ENCODE measurements at places on chromosomes 13 and 19.

DNA sequence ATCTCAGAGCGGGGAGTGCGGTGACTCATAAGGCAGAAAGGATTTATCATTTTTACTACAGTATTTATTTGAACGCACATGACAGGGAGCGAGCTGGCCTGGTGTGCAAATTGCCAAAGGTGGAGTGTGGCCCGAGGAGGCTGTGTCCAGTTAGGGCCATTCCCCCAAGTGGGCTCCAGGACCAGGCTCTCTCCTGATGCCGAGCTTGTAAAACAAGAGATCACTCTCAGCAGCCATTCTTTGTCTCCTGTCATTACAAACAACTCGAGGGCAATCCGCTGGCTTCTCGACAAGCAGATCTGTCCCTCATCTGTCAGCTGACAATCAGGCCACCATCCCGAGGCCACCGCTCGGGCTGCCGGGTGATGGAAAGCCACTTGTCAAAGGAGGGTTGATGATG lies 418.9 kb downstream of the ZNF536 start:
- no peak for DNase-seq

- DNase-seq, result no peak
Observed at GRCh38 chr19:46985542-46986415, 33.9 kb upstream of the NPAS1 start.

DNA sequence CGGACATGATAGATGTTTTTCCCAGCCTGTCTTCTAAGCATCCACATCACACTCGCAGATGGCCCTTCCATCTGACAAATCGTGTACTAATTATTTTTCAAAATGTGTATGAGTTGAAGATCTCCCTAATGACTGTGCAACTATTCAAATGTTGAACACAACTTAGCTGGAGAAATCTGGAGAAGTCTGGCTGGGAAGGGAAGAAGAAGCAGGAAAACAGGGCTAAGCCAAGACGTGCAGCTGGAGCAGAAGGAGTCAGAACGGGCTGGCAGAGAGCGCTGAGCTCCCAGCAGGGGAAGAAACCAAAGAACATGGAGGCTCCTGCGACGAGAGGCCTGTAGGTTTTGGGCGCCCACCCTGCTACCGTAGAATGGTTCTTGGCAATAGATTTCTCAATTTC lies 13.2 kb upstream of the LATS2 start:
- DNase-seq, result no peak

- DNase-seq, result no peak
Observed at GRCh38 chr19:53621885-53622740, 9.7 kb upstream of the DPRX start.

GRCh38 chr19:4916292-4917082 lies 7.2 kb downstream of the UHRF1 start:
- DNase-seq, result no peak

GRCh38 chr13:36712770-36713169 lies 39.0 kb downstream of the SERTM1 start:
- no peak for DNase-seq

DNA sequence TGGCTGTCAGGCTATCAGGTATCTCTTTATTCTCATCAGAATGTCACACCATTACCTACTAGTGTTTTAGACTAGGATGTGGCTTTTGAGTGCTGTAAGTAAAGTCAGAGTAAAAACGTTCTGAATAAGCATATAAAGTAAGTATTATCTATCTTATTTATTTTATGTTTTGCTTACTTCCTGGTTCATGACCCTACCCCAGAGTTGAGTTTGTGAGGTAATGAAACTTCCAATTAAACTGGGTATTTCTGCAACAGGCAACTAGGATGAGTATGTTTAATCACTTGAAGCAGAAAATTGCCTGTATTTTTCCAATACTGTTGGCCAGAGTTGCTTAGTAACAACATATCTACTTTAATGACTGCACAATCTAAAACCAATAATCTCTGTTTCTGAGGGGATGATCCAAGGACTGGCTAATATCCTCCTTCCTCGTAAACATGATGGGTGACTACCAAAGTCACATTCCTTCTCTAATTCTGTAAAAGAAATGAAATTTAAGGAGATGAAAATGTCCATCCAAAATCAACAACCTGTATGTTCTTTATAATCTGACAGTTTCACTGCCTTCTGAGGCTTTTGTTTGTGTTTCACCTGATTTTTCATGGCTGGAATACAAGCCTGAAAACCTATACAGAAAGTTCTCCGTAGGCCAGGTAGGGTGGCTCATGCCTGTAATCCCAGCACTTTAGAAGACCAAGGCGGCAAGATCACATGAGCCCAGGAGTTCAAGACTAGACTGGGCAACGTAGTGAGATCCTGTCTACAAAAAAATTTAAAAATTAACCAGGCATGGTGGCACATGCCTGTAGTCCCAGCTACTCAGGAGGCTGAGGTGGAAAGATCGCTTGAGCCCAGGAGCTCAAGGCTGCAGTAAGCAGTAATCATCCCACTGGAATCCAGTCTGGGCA lies 83.1 kb downstream of the ABCC4 start:
- DNase-seq, result no peak

DNA sequence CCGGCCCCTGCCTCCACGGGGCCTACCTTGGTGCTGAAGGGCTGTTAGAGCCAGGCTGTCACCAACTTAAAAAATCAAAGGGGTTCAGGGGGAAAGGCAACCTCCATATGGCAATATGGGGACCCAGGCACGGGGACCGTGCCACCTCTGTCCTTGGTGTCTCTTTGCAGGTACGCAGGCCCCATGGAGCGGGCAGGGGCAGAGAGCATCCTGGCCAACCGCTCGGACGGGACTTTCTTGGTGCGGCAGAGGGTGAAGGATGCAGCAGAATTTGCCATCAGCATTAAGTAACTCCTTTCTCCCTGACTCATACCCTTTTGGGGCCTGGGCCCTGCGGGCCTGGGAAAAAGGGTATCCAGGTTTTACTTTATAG lies 39.6 kb upstream of the ADGRE1 start:
- DNase-seq, result no peak

- DNase-seq, result no peak
Observed at GRCh38 chr19:1126984-1127760, 23.4 kb downstream of the GPX4 start.

DNA sequence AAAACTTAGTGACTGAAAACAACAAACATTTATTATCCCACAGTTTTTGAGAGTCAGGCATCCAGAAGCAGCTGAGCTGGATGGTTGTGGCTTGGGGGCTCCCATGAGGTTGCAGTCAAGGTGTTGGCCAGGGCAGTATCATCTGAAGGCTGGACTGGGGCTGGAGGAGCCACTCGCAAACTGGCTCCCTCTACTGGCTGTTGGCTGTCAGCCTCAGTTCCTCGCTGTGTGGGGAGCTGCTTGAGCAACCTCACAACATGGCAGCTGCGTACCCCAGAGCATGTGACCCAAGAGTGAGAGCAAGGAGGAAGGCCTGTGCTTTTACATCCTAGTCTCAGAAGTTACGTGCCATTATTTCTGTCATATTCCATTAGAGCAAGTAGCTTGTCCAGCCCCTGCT lies 9.7 kb downstream of the YJU2 start:
- DNase-seq, result no peak

All from activated CD8-positive, alpha-beta memory T cell treated with anti-CD3 and anti-CD28 coated beads for 1 hour (primary cell).